Right cardiac atrium (tissue), 5 donors: ENCODE measurements at places on chromosomes 7 and 10. TPM values are rescaled to one million over a fixed set of nuclear protein-coding genes. Genes with fewer than 3 reads are reported as not detected.

DNA sequence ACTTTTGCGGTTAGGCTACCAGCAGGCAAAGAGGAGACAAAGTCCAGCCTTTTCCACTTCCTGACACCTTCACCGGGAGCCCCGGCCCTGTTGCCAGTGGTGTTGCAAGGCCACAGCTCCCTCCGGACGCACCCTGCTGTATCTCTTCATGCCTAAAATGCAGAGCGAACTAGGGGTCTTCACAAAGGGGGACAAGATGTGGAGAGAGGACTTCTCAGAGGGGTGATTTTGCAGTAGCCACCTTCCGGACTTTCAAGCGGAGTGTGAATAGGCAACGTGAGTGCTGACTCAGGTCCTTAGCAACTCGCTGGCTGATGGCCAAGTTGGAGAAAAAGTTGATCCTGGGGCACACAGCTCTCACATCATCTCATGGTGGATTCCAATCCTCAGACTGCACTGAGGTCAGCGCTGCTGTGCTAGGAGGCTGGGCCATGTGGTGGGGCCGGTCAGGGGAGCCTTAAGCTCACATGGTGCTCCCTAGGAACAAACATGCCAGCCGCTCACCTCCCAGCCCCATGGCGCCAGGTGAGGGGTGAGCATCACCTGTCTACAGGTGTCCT lies 166.3 kb downstream of the LCOR start:
- no peak for DNase-seq

GRCh38 chr10:28991333-28992270 lies 297.3 kb upstream of the LYZL1 start:
- peak; percentile 64 for DNase-seq

DNA sequence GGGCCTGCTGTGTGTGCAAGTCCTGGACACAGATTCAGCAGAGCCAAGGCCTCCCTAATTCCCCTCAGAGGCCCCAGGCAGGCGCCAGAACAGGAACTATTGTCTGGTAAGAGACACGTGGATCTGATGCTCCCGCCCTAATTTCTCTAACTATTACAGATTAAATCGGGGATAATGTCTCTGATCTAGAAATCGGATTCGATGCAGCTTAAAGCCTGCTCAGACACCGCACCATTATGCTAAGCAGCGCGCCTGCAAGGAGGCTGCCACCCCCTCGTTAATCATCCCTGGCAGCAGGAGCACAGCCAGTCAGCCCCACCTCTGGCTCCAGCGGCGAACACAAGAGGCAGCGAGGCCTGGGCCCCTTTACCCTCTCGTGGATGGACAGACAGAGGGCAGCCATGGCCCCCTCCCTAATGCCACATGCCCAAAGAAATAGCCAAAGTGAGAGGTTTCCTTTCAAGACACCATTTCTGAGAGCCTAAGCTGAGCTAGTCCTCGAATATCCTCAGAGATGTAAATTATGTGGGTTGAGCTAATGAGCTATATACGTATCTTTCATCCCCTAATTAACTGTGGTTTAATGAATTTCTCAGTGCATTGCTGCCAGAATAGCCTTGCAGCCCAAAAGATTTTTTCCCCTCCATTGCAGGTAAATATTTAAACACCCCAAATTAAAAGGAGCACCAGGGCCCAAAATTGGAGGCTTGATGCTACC lies 122.1 kb downstream of the GRID1 start:
- DNase-seq, result no peak

DNA sequence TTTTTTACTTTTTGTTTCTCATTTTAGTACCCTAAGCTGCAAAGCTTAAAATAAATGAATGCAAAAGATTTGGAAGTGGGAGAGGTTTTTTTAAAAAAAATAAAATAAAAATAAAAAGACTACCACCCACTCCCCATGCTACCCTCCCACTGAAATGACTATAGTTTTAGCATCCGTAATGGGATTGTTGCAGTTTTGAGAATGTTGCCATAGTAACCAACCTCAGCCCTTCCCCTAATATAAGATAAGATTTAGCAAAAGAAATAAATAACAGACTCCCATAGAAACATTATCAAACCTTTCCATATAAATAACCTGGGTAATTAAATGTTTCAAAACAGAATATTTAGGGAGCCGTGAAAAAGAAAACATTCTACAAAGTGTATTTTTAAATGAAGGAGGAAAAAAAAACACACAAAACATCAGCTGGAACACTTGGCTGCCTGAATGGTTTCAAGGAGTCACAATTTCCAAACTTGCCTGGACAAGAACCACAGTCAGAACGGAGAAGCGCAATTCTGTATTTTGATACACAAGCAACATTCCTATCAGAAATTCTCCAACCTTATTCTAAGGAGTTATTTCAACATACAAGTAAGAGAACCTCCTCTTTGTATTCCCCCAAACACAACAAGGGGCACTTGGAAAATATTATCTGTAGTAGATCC lies 57.4 kb downstream of the DGKI start:
- no peak for DNase-seq

DNA sequence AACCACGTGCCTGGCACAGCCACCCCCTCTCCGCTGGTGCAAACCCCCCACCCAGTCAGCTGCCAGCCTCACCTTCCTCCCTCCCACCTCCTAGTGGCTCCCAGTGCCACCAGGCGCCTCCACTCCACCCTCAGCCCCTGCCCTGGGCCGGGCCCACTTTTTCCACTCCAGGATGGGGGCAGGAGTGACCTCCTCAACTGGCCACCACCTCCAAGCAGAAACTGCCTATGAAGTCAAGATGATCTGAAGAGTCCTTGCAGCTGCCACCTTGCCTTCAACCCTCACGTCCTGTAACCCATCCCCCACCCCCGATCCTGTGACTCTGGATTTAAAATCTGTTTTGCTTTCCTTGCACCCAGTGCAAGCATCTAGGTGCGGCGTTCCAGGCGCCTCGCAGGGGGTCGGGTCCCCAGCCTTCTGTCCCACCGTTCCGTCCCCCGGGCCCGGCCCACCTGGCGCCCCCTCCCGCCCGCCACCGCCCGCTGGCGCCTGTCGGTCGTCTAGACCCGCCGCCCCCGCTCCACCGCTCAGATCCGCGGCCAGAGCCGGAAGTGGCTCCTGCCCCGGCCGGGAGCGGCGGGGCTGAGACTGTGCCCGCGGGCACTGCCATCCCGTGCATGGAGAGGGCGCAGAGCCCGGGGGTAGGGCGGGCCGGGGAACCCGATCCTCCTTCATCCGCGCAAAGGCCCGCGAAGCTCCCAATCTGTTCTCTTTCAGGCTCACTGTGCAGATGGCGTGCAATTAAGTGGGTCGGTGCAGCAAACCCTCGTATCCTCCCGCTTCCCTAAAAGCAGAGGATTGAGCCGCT lies 51.2 kb upstream of the GTF2I start:
- peak; percentile 82 for DNase-seq

The FXYD4 gene
- not detected for total RNA-seq

The HOGA1 gene
- total RNA-seq, result 12.6 TPM
